ENCODE measurements at places on chromosomes 4 and X.

DNA sequence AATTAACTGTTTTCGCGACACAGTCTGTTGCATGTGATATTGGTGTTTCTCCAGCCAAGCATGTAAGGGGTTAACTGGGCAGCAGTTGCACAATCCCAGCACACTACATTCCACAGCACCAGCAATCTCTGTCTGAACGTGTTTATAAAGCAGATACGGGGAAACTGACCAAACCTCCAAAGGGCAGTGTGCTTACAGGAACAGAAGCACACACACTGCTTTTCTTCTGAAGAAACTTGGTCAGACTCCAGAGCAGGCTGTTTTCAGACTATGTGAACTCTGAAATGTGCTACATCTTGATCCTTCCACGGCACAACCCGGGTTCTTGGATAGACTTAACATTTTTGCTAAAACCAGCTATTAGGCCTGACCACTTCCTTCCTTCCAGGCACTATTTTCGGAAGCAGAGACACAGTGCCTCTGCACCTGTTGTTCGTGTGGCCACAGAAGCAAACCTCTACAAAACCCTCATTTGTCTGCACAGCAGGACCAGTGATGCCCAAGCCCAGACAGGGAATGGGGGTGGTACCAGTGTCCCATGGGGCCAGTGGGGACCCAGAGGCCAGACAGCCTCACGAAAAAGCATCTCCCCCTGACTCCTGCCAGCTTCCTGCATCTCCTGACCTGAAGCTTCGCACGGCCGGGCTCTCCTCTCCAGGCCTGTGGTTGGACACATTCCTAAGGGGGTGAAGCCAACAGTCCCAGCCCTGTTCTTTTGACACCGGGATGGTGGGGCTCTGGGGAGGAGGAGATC, 90.1 kb downstream of the IRF2 start:
- DNase-seq = no peak
- no peak overlapping the region for H3K27ac ChIP-seq
- peaks cover 52% of the 10 kb centered on the region for H3K4me1 ChIP-seq

- peaks cover 34% of the 10 kb centered on the region for H3K27me3 ChIP-seq
- H3K4me1 ChIP-seq = peaks cover 5% of the 10 kb centered on the region
- DNase-seq = no peak
- H3K27ac ChIP-seq = no peak overlapping the region
These were observed 2.4 kb downstream of the PCDH7 start for GRCh38 chr4:30722359-30723200.

DNA sequence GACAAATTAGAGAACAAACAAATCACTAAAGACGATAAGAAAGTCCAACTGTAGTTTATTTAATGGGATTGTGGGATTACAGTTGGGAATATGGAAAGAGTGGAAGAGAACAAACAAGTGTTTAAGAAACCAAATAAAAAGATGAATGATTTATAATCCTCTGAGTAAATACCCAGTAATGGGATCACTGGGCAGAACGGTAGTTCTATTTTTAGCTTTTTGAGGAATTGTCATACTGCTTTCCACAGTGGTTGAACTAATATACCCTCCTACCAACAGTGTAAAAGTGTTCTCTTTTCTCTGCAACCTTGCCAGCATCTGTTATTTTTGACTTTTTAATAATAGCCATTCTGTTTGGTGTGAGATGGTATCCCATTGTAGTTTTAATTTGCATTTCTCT, 15.0 kb downstream of the C4orf51 start:
- no peaks in the 10 kb centered on the region for H3K4me1 ChIP-seq
- no peak overlapping the region for H3K27ac ChIP-seq
- no peak overlapping the region for H3K4me3 ChIP-seq
- peaks cover 13% of the 10 kb centered on the region for H3K27me3 ChIP-seq
- H3K36me3 ChIP-seq = no peaks in the 10 kb centered on the region
- no peak for DNase-seq

GRCh38 chr4:1765409-1766072, 27.6 kb upstream of the FGFR3 start:
- no peaks in the 10 kb centered on the region for H3K36me3 ChIP-seq
- H3K27me3 ChIP-seq = peaks cover 43% of the 10 kb centered on the region
- no peak for DNase-seq
- H3K4me3 ChIP-seq = no peak overlapping the region
